Activated naive CD8-positive, alpha-beta T cell treated with anti-CD3 and anti-CD28 coated beads, Interleukin-2, amount 10 ng/mL, durations not matched to agents 7 days and 5 days (primary cell): ENCODE measurements at places on chromosomes 5 and 9. TPM values are rescaled to one million over a fixed set of nuclear protein-coding genes. Genes with fewer than 3 reads are reported as not detected.

DNA sequence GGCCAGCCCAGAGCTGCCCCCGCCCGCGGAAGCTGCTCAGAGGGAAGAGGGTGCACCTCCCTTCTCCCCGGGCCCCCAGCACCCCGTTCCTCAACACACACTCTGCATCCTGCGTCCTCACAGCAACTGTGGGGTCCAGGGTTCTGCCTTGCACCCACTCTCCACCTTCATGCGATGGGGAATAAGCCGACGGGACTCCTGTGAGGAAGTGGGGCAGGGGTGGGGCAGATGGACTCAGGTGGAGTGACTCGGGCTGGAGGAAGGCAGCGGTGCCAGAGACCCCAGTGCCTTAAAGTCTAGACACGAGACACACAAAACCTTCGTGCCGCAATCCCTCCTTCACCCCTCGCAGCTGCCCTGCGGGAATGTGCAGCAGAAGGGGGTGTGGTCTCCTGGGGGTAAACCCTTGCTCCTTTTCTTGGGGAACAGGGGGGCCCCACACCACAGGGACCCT is 8.6 kb downstream of the BRD3 start:
- DNase-seq = peak; percentile 19
- H3K4me1 ChIP-seq = peaks cover 9% of the 10 kb centered on the region
- no peaks in the 10 kb centered on the region for H3K36me3 ChIP-seq
- no peak overlapping the region for H3K27ac ChIP-seq
- H3K4me3 ChIP-seq = no peak overlapping the region

- no peak overlapping the region for H3K27ac ChIP-seq
- H3K27me3 ChIP-seq = no peaks in the 10 kb centered on the region
- no peak for DNase-seq
- peaks cover 44% of the 10 kb centered on the region for H3K4me1 ChIP-seq
- H3K36me3 ChIP-seq = peaks cover 35% of the 10 kb centered on the region
These were observed 4.9 kb downstream of the TUT7 start for GRCh38 chr9:86349271-86349670.

- H3K4me1 ChIP-seq = peaks cover 3% of the 10 kb centered on the region
- peaks cover 41% of the 10 kb centered on the region for H3K36me3 ChIP-seq
- no peaks in the 10 kb centered on the region for H3K27me3 ChIP-seq
- H3K27ac ChIP-seq = peak overlapping the region; percentile 28
- DNase-seq = no peak
- H3K4me3 ChIP-seq = no peak overlapping the region
These were observed 89.0 kb upstream of the NIPAL4 start for GRCh38 chr5:157370967-157371366.

- peaks cover 17% of the 10 kb centered on the region for H3K36me3 ChIP-seq
- H3K27ac ChIP-seq = peak overlapping the region; percentile 55
- no peak for DNase-seq
- H3K4me3 ChIP-seq = peak overlapping the region; percentile 7
These were observed 243.4 kb downstream of the ARRDC3 start for GRCh38 chr5:91139572-91140200.

DNA sequence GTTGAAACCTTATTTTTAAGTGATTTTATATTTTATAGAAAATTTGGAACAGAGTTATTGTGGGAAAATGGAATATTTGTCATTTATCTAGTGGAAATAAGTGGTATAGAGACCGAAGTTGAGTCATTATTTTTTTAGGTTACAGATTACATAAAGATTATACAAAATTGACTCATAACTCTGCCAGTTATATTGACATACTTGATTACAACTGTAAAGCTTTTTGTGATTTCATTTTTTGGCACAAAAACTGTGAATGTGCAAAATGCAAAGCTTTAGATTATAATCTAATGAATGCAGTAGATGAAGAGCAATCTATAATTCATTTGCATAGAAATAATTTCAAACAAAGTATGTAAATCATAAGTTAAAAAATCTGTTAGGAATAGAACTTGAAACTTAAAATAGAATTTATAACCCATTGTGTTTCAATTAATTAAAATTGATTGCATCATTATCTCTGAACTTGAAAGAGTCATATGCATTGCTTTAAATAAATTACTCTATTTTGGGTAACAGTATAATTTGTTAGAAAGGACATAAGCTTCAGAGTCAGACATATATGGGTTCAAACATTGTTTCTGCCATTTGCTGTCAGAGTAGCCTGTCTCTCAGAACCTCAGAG is 280.4 kb downstream of the FER start:
- no peak overlapping the region for H3K27ac ChIP-seq
- no peaks in the 10 kb centered on the region for H3K4me1 ChIP-seq
- H3K36me3 ChIP-seq = peaks cover 5% of the 10 kb centered on the region
- H3K4me3 ChIP-seq = no peak overlapping the region

- H3K36me3 ChIP-seq = no peaks in the 10 kb centered on the region
- DNase-seq = no peak
- no peak overlapping the region for H3K27ac ChIP-seq
- H3K27me3 ChIP-seq = no peaks in the 10 kb centered on the region
- no peaks in the 10 kb centered on the region for H3K4me1 ChIP-seq
These were observed 39.8 kb upstream of the TLE1 start for GRCh38 chr9:81729135-81729534.

- no peak overlapping the region for H3K27ac ChIP-seq
- H3K27me3 ChIP-seq = peaks cover 8% of the 10 kb centered on the region
- H3K4me3 ChIP-seq = no peak overlapping the region
- H3K36me3 ChIP-seq = no peaks in the 10 kb centered on the region
- H3K4me1 ChIP-seq = peaks cover 9% of the 10 kb centered on the region
These were observed 26.6 kb downstream of the ROPN1L start for GRCh38 chr5:10468256-10468655.

DNA sequence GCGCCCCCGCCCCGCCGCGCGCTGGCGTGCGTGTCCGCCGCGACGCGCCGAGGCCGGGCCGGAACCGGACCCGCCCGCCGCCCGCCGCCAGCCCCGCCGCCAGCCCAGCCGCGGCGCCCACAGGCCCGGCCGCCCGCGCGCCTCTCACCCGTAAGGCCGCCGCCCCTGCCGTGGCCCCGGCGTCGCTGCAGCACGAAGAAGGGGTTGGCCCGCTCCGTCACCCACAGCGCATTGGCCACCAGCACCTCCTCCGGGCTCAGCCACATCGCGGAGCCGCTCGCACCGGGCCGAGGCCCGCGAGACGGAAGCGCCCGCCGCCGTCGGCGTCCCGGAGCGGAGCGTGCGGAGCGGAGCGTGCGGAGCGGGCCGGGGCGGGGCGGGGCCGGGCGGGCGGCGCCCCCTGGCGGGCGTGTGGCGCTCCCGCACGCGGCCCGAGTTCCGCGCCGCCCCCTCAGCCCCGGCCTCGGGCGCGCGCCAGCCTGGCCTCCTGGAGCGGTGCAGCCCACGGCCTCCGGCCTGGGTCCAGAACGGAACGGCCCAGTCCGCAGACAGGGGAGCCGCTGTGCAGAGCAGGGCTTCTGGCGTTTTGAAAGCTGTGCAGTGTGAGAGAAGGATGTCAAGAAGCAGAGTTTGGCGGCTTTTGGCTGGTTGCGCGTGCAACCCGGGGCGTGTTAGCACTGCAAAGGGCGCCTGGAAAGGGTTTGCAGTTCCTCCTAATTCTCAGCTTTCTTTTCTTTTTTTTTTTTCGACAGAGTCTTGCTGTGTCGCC is at the start of gene TBC1D9B:
Gene TBC1D9B, minus strand, starts transcription at position 342 of the 769 bp plus-strand sequence. Its CDS starts 76 bp downstream, at position 266.
- peaks cover 3% of the 10 kb centered on the region for H3K4me1 ChIP-seq
- H3K27me3 ChIP-seq = no peaks in the 10 kb centered on the region
- peak; percentile 85 for DNase-seq
- peaks cover 7% of the 10 kb centered on the region for H3K36me3 ChIP-seq
- peak within 1 kb of the TSS; percentile 91 for H3K4me3 ChIP-seq
- peak within 1 kb of the TSS; percentile 83 for H3K27ac ChIP-seq

GRCh38 chr9:130112538-130113151 is 58.9 kb downstream of the GPR107 start:
- no peak overlapping the region for H3K4me3 ChIP-seq
- H3K27ac ChIP-seq = no peak overlapping the region
- no peak for DNase-seq

DNA sequence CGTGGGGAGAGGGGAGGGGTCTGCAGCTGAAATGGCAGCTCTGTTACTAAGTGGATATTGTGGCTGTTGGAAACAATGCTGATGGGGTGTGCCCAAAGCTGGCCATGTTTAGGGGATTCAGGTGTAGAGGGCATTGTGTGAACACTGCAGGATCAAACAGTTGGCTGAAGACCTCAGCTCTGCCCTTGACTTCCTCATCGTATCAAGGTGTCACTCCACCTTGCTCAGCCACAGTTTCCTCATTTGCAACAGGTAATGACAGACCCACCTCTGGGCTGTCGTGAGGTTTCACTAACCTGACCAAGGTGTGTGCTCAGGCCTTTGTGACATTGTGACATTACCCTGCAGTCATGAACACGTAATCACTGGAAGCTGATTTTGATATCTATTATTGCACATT is 111.9 kb downstream of the ICE1 start:
- no peak overlapping the region for H3K27ac ChIP-seq
- H3K27me3 ChIP-seq = peaks cover 15% of the 10 kb centered on the region
- DNase-seq = no peak
- H3K4me3 ChIP-seq = no peak overlapping the region

DNA sequence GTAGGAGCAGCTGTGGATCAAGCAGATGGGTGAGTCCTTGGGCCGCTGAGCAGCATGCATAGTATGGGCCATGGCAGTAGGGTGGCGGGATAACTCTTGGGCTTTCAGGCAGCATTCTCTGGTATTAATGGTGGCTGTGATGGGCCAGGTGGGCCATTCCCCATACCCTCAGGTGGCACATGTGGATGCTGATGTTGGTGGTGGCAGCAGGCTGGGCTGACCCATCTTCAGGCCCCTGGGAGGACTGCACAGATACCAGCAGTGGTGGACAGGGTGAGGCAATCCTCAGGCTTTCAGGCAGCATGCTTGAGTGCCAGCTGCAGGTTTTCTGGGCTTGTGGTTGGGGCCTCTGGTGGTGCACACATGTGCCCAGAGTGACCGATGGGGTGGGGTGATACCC is 27.1 kb upstream of the C6 start:
- no peaks in the 10 kb centered on the region for H3K27me3 ChIP-seq
- H3K27ac ChIP-seq = no peak overlapping the region
- DNase-seq = no peak
- H3K4me3 ChIP-seq = no peak overlapping the region
- H3K36me3 ChIP-seq = no peaks in the 10 kb centered on the region

GRCh38 chr5:139684881-139685749 is 37.0 kb downstream of the CXXC5 start:
- H3K27ac ChIP-seq = no peak overlapping the region
- no peak for DNase-seq
- no peak overlapping the region for H3K4me3 ChIP-seq
- no peaks in the 10 kb centered on the region for H3K36me3 ChIP-seq

GRCh38 chr9:4980086-4980727 is 4.9 kb upstream of the JAK2 start:
- no peak overlapping the region for H3K27ac ChIP-seq
- no peaks in the 10 kb centered on the region for H3K27me3 ChIP-seq
- H3K4me1 ChIP-seq = peaks cover 37% of the 10 kb centered on the region
- DNase-seq = no peak

GRCh38 chr9:34502471-34502870 is 20.3 kb downstream of the ENHO start:
- no peak overlapping the region for H3K4me3 ChIP-seq
- no peak overlapping the region for H3K27ac ChIP-seq
- no peaks in the 10 kb centered on the region for H3K36me3 ChIP-seq
- H3K4me1 ChIP-seq = peaks cover 2% of the 10 kb centered on the region
- H3K27me3 ChIP-seq = peaks cover 2% of the 10 kb centered on the region

DNA sequence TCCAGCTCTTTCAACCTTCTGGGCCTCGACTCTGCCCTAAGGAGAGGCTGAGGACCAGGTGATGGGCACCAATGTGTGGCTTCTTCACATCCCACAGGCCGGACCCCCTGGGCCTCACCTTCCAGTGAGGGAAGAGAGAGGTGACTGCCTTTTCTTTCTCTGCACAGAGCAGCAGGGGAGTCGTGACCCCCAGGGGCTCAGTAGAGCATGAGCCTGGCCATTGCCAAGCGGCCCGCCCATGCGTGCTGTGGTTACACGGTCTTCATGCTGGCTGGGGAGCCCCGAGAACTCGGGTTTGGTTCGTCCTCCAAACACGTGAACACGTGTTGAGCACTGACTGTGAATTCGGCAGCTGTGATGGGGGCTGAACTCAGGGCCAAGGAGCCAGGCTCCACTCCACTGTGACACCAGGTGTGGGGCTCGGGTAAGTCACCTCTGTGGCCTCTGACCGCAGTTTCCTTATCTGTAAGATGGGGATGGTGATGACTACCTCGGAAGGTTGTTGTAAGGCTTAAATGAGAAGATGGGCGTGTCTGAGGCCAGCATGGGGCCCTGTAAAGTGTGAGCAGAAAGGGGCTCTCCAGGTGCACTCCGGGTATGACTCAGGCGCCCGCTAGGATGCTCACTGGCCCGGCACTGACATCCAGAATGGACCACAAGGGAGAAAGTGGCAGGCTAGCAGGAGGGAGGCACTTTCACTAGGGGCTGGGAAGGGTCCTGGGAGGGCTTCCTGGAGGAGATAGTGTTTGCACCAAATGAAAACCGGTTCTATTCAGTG is 13.4 kb upstream of the GRHPR start:
- peaks cover 8% of the 10 kb centered on the region for H3K4me1 ChIP-seq
- H3K27me3 ChIP-seq = no peaks in the 10 kb centered on the region
- no peak for DNase-seq
- H3K4me3 ChIP-seq = peak overlapping the region; percentile 16

- DNase-seq = no peak
- peaks cover 39% of the 10 kb centered on the region for H3K4me1 ChIP-seq
- H3K27me3 ChIP-seq = no peaks in the 10 kb centered on the region
- H3K27ac ChIP-seq = peak overlapping the region; percentile 64
These were observed 50.1 kb downstream of the OSTF1 start for GRCh38 chr9:75138260-75139040.

The INSYN2B gene
- not detected for total RNA-seq

The DDX4 gene
- 1.2 TPM for total RNA-seq

The MLANA gene
- not detected for total RNA-seq

The CDC26 gene
- total RNA-seq = 28.9 TPM

The ABHD17B gene
- 25.2 TPM for total RNA-seq

The CARTPT gene
- total RNA-seq = not detected

The BRINP1 gene
- total RNA-seq = not detected

The PIP5K1B gene
- not detected for total RNA-seq

The ADAMTS6 gene
- total RNA-seq = 3.7 TPM

The BHMT2 gene
- total RNA-seq = not detected

The PCDHA1 gene
- total RNA-seq = not detected

The ARHGEF37 gene
- 0.83 TPM for total RNA-seq

The PALM2AKAP2 gene
- total RNA-seq = not detected

The ZNF454 gene
- total RNA-seq = not detected

The TRIM7 gene
- 2.6 TPM for total RNA-seq
